Activated CD4-positive, alpha-beta T cell treated with anti-CD3 and anti-CD28 coated beads, Interleukin-2, amount 10 ng/mL, durations not matched to agents 24 days and 14 days (primary cell): ENCODE measurements at places on chromosomes 12 and 14. TPM values are rescaled to one million over a fixed set of nuclear protein-coding genes. Genes with fewer than 3 reads are reported as not detected.

Gene CCDC38
- total RNA-seq, result not detected in 2 replicates

Gene CLEC1A
- total RNA-seq, result not detected in 2 replicates

Gene KRT73
- 0.09 TPM in 1 of 2 replicates, not detected in the other for total RNA-seq

Gene NID2
- 0.09 TPM in 2 replicates for total RNA-seq

Gene HSPB8
- not detected in 2 replicates for total RNA-seq

DNA sequence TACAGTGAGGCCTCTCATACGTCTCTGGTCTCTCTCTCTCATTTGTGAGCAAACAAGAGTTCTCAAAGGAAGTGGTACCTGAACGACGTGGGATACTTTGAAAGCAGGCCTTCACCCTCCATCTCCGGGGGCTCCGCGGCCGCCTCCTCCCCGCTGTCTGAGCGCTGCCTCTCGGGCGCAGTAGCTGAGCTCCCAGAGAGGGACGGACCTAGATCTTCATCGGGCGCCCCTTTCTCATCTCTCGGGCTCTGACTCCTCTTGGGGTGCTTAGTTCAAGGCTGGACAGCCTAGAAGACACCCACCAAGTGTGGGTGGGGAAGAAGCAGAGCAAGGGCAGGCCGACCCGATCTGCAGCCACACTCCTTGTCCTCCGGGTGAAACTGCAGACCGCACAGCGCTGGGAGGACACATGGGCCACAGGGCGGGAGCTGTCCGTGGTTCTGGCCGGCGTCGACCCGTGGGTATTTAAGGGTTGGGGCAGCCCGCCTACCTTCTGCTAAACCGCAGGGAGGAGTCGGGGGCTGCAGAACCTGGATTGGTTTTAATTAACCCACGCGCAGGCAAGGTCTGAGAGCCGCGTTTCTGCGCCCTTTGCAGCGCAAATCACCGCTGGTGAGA lies 92.7 kb downstream of the PAH start:
- peak; percentile 60 for DNase-seq

DNA sequence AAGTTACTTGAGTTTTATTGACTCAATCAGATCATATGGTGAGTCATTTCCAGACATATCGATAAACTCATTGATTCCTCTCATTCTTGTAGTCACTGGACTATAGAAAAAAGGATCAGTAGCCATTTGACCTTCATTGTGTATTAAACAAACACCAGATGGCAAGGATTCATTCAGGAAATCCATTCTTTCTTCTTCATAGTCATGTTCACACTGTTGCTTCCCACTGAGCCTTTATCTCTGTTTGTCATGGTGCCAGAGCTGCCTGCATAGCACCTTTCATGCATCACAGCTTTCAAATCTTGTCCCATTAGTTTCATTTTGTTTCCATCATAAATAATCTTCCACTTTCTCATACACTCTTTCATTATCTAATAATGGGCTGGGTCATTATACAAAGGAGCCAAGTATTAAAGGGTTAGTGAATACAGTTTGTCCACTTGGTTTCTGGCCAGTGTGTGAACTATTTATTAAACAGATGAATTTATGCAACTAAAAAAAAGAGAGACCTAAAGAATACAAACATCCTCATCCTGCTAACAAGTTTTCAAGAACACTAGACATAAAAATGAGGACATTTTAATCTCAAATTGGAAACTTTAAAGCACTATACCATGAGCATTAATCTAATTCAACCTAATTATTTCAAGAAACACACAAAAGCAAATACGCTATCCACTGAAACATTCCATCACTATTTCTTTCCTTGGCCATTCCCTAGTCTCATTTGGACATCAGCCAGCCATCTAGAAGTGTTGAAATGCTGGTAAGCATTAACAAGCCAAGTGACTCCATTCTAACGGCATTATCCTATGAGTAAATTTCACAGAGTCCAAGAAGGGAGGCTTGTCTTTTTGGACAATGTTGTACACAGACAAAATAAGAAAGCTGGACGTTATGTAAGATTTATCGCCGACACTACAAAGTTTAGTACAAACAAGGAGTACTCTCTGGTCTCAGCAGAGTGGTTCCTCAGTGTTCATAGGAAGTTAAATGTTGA lies 476.5 kb downstream of the FOXG1 start:
- no peak for DNase-seq

GRCh38 chr14:96805956-96806355 lies 8.8 kb downstream of the VRK1 start:
- no peak for DNase-seq

DNA sequence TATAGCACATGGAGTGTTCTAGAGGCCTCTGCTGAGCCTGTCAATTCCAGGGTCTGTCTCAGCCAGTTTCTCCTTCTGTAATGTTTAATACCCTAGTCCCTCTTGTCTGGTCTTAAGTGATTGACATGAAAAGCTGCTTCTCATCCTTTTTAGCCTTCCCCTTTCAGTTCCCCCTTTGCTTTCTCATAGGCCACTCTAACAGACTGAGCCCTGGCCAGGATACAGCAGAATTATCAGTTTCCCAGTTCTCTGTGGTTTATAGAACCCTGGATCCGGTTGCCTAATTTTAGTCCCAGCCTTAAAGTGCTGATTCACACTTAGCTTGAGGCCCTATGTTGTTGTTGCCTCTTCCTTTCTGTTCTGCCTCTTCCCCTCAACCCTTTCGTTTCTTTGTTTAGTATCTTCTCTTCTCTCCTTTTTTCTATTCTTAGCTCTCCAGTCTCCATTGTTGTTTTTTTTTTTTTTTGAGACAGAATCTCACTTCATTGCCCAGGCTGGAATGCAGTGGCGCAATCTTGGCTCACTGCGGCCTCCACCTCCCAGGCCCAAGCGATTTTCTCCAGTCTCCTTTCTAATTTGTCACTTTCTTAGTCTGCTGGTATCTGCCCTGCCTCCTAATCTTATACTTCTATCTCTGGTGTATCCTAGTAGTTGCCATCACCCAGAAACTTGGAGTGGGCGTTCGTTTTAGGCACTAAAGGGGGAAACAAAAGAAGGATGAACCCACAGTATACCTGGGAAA lies 2.9 kb upstream of the BIN2 start:
- peak; percentile 74 for DNase-seq

DNA sequence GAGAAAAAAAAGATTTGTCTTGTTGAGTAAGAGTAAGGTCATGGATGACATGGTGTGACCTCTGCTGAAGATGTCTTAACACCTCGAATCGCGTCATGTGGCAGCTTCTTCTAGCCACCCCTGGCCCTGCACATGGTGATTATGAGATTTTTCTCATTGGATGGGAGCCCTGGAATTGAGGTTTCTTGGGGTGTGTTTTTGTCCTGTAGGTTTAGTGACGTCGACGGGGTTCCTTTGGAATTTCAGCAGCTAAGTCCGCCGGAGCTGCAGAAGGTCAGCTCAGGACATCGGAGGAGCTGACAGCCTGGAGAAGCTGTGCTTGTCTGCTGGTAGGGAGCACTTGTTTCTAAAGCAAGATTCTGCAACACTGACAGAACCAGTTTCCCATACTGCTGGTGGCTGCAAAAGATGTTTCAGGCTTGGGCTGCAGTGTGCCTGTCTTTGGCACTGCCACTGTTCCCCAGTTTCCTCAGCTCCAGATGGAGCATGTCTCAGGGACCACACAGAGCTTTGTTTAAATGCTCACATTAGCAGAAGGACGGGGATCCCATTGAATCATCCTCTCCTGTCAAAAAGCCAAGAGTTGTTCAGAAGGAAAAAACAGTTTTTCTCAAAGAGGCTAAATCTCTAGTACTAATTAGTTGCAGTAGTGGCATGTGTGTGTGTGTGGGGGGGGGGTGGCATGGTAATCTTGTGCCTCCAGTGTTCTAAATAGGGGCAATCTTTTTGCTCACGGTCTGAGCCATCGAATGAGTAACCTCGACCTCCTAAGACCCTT lies 5.2 kb upstream of the FOS start:
- no peak for DNase-seq

DNA sequence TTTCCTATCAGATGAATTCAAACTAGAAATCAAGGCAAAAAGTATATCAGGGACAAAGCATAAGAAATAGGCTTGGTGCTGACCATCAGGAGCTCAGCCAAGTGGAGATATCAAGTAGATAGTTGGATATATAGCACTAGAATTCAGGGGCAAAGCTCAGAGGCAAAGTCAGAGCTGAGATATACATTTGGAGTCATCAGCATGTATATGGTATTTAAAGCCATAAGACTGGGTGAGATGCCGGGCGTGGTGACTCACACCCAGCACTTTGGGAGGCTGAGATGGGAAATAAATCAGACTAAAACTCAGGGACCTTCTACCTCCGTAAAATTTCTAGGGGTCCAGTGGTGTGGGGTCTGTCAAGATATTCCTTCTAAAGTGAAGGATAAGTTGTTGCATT lies 38.9 kb upstream of the LIMA1 start:
- DNase-seq, result no peak

DNA sequence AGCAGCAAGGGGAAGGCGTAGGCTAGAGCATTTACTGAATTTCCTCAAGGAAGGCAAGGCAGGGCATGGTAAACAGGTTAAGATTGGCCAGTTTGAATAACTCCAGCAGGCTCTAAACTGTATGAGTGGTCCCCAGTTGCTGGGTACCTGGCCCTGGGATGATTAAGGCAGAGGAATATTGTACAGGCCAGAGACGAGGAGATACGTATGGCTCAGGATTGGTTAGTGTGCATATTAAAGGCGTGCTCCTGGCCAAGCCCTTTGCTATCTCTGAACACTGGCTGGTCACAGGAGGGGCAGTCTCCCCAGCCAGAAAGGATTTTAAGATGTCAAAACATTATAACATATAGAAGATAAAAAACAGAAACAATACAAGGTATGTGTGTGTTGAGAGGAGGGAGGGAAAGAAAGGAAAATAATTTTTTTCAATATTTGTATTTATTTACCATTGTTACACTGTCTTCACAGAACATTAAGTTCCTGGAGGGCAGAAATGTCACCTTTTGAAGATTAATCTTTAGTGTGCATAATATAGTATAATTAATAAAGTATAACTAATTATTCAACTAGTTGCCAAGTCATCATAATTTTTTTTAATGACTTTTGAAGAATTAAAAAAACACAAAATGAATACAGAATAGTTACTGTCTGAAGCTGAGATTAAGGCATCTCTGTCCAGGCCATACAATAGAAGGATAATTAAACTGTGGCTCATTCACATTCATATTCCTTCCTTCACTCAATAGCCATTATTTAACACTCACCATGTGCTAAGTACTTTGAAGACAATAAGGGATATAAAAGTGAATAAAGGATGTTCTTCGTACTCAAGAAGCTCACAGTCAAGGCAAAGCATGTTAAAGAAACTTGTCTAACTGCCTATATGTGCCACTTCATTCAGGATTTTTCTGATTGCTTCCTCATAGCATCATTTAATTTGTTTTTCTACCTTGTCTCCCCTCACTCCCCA lies 41.9 kb downstream of the DCP1B start:
- DNase-seq, result no peak

DNA sequence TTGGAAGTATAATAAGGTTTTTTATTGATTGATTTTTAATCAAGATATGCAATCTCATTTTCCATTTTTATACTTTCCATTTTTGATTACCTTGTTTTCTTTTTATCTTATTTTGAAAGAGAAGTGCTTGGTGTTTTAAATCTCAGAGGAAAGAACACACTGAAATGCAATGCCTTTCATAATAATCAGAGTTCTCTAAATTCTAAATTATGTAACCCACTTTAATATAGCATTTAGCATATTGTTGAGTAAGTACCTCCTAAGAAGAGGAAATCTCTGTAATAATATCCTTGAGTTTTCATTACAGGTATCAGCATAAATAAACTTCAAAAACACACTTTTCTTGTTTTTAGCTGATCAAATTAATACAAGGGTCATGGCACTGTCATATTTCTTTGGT lies 96.9 kb downstream of the GTF2A1 start:
- DNase-seq, result no peak

DNA sequence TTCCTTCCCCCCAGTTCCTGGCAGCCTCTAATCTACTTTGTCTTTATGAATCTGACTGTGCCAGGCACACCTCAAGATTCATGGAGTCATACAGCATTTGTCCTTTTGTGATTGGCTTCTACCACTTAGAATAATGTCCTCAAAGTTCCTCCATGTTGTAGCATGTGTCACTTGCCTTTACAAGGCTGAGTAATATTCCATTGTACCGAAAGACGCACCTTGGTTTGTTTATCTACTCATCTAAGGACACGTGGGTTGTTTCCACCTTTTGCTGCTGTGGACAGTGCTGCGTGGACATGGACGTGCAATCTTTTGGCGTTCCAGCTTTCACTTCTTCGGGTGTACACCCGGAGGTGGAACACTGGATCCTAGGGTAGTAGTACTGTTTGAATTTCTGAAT lies 33.5 kb downstream of the ANAPC7 start:
- no peak for DNase-seq

DNA sequence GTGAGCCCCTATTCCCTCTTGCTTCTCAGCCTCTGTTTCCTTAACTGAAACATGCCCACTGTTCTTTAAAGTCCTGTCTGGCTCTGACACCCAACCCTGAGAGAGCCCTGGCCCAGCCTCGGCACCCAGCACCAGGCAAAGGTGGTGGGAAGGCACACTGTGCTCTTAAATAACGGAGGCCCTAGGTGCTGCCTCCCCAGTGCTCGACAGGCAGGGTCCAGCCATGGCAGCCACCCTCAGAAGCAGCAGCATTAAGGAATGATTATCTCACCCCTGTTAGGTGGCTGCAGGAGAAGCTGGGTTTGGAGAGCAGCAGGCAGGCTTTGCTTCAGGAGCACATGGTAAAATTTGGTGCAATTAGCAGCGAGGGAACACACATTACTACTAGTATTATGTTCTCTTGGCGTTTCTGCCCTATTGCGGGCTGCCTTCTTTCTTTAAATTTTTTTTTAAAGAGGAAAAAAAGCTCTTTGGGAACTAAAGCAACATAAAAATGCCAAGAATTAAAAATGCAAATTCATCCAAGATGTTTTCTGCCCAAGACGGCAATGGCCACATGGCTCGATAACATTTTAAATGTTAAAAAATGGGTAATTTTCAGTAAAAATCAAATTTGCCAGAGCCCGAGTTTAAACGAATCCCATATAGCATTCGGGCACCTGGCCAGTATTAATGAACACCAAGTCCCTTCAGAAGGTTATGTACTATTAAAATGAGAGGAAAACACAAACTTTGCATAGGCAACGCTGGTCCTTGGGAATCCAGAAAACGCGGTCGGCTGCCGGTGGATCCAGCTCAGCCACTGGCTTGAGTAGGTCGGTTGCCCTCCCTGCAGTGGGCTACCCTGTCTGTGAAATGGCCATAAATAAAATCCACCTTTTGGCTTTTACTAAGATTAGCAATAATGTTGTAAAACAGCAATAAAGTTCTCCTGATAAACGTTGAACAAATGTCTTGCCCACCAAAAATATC lies 152.2 kb downstream of the BCL11B start:
- no peak for DNase-seq

GRCh38 chr12:21819236-21819635 lies 44.7 kb upstream of the KCNJ8 start:
- no peak for DNase-seq
